Activated CD4-positive, alpha-beta T cell treated with anti-CD3 and anti-CD28 coated beads, Interleukin-2, amount 50 U/mL, for 16 hours (primary cell): ENCODE measurements at places on chromosomes 2 and 18.
A peak's percentile ranks its signal among the peaks of the same experiment; 100 is the strongest.

- no peak for DNase-seq
Measured at GRCh38 chr2:69796174-69796573, 33.3 kb upstream of the GMCL1 start.

GRCh38 chr2:235195921-235196320 is 244.1 kb downstream of the SH3BP4 start:
- DNase-seq, result no peak

- DNase-seq, result peak; percentile 23
Measured at GRCh38 chr2:9445089-9445488, 21.6 kb downstream of the CPSF3 start.

DNA sequence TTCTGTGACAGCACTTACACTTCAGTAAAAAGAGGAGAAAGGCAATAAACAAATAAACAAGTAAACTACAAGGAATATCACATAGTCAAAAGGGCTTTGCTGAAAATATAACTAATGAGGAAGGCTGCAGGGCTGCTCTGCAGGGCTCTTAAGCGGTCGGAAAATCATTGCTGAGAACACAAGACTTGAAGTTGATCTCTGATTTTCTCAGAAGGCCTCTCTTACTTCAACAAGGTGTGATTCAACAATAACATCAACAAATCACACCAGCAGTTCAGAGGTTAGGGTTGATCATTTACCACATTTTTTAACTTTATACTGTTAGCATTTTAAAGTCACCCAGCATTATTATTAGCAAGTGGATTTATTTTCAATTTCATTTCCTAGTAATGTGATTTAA is 215.6 kb downstream of the ARHGAP15 start:
- no peak for DNase-seq

DNA sequence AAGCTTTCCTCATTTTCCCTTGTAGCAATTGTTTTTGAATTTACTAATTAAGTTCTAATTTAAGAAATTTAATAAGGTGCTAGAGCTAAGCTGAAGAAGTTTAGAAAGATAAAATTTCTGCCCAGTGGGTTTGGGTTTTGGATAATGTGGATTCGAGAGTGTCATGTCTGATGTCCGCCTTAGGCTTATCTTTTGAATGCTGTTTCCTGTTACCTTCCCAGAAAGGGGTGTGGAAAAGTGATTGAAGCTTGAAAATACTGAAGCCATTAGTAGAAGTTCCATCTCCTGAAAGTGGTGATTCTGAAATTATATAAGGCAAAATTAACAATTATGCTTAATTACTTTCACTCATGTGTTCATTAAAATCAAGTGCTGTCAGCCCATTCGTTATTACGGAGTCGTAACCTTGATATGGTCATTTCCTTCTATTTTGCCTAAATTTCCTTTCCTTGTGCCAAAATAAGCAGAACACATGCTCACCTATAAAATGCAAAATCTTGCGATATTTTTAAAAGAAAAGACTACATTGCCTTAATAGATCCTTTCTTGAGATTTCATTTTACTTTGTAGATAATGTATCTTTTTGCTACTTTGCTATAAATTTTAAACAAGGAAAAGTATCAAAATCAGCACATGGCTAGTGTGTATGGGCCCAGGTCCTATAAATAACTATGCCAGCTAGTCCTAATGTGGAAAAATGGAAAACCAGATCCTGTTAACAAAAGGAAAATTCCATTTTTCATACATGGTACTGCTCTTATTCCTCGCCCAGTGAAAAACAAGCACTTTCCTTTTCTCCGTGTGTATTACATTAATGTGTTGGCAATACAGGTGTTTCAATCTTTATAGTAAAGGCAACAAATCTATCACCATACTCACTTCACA is 97.3 kb downstream of the ICOS start:
- DNase-seq, result no peak
